Activated T-cell treated with anti-CD3 and anti-CD28 coated beads for 24 hours (primary cell): ENCODE measurements at places on chromosomes 7 and 10.

- DNase-seq: no peak
Observed at GRCh38 chr7:7476381-7476780, 59.3 kb downstream of the COL28A1 start.

DNA sequence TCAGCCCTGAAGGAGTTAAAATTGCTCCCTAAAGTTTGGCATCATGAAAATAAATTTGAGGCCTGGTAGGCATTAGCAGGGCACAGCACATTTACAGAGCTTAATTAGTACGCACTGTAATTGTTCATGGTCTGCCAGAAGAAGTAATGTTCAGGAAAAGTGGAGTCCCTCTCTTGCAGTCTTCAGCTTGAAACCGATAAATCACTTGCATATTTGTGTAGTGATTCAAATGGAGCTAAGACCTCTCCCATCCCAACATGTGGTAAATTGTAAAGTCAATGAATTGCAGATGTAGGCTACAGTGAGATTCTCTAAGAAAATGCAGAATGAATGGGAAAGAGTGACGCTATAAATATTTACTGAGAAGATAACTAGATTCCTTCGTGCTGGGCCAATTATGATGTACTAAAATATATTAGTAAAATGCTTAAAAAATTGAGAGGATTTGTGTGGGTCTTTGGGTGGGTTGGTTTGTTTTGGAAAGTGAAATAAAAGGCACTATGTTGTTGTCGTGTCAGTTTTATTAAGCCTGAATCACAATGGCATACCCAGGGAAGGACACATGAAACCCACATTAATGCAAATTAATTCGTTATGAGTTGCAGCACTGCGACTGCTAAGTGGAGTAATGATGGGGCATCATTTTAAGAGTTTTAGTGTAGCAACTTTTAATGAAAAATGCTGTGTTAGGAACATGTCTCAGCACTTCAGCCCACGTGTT is 8.4 kb downstream of the TCF7L2 start:
- DNase-seq: no peak

DNA sequence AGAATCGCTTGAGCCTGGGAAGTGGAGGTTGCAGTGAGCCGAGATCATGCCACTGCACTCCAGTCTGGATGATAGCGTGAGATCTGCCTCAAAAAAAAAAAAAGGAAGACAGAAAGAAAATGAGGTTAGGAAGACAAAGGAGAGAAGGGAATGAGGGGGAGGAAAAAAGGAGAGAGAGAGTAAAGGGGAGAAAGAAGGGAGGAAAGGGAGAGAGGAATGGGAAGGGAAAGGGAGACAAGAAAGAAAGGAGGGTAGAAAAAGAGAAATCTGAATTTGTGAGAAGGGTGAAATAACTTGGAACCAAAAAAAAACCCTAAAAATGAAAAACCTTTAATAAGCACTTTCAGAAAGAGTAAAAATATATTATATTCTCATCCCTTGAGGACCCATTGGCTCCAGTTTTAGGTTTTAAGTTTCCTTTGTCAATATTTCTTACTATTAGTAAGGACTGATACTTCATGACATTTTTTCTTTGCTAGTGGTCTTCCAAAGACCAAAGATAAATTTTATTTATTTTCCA is 54.9 kb downstream of the POT1 start:
- DNase-seq: no peak

DNA sequence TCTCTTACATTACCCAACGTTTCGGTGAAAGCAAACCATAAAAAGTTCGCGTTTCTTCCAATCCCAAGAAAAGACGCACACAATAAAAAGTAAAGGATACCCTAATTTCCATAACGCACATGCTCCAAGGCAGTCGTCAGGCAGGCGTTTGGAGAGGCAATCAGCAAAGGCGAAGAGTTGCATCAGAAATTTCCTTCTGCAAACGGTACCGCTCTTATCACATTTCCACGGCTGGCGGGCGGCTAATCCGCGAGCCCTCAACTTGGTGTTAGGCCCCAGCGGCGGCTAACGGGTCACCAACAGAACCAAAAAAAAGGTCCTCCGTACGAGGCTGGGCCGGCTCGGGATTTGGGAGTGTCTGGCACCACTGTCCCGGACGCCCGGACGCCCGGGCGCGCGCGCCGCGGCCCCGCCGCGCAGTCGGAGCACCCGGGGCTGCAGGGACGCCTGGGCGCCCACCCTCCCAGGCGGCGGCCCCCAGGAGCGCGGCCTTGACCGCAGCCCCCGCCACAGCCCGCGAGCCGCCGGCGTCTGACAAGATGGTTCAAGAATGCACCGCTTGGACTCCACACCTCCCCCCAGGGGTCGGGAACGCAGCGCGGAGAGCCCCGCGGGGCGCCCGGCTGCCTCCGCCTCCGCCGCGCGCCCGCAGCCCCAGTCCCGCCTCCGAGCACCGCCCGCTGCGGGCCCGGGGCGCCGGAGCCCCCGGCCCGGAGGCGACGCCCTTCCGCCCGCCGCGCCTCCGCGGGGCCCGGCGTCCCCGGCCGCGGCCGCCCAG is 9.8 kb upstream of the GRB10 start:
- DNase-seq: no peak

- no peak for DNase-seq
Observed at GRCh38 chr7:31497516-31497915, 16.4 kb upstream of the ITPRID1 start.

DNA sequence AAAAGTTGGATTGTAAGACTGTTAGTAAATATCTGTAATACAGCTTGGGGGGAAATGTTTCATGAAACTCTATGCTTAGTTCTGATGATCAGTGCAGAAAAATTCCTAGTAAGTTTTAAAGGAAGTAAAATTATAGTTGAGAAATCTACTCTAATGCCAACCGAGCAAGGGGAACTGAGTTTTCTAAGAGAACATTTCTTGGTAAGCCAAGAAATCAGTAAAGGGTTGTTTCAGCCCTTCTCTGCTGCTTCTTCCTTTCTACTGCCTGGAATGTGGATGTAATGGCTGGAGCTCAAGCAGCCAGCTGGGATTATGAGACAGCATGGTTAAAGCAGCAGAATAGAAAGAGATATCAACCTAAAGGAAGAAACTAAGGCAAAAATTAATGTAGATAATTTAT is 15.9 kb upstream of the AKR1B1 start:
- no peak for DNase-seq

DNA sequence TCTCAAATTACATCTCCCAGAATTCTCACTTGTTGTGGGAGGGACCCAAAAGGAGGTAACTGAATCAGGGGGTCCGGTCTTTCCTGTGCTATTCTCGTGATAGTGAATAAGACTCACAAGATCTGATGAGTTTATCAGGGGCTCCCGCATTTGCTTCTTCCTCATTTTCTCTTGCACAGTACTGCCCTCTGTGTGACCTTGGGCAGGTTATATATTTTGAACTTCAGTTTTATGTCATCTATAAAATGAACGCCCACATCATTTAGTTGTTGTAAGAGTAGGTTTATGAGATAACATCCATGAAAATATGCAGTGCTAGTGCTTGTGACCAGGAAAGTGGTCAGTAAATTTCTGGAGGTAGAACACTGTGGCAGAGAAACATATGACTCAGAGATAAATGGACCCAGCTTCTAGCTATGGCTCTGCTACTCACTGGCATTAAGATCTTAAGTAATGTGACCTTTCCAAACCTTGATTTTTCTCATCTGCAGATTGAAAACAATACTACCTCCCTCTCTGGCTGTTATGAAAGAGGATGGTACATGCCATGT is 44.3 kb downstream of the SCRN1 start:
- no peak for DNase-seq

DNA sequence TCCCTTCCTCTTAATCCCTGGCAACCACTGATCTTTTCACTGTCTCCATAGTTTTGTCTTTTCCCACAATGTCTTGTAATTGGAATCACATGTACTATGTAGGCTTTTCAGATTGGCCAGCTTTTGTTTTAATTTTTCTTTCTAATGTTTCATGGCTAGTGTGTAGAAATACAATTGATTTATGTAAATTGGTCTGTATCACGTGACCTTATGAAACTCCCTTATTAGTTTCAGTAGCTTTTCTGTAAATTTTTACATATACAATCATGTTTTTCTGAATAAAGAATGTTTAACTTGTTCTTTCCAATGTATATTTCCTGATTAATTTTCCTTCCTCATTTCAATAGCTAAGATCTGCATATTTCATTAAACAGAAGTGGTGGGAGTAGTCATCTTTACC is 319.3 kb downstream of the MDFIC start:
- no peak for DNase-seq

- no peak for DNase-seq
Observed at GRCh38 chr10:49034925-49035324, 80.4 kb downstream of the VSTM4 start.

DNA sequence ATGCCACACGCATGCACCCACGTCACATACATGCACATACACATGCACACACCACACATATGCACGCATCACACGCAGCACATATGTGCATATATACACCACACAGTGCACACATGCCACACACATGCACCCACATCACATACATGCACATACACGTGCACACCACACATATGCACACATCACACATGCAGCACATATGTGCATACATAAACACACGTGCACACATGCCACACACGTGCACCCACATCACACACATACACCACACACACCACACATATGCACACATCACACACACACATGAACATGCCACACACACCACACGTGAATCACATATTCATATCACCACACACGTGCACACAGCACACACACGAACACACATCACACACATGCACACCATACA is 338.8 kb downstream of the PTPRN2 start:
- no peak for DNase-seq

- DNase-seq: no peak
Observed at GRCh38 chr10:5888351-5888750, 1.3 kb downstream of the ANKRD16 start.

DNA sequence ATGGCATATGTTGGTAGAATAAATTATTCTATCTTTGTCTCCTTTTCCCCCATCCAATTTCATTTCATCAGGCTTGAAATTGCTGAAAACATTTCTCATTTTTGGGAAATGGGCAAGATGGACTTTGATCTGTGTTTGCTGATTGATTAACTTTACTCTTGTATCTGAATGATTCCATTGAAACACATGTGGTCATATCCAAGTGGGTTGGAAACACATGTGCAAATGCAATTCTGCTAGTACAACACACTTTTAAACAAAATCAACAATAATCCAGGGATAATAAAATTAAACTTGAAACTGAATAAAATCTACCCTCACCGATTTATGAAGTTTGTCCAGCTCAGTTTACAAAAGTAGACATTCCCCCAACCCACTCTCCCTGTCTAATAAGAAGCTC is 96.9 kb downstream of the EPDR1 start:
- DNase-seq: no peak

DNA sequence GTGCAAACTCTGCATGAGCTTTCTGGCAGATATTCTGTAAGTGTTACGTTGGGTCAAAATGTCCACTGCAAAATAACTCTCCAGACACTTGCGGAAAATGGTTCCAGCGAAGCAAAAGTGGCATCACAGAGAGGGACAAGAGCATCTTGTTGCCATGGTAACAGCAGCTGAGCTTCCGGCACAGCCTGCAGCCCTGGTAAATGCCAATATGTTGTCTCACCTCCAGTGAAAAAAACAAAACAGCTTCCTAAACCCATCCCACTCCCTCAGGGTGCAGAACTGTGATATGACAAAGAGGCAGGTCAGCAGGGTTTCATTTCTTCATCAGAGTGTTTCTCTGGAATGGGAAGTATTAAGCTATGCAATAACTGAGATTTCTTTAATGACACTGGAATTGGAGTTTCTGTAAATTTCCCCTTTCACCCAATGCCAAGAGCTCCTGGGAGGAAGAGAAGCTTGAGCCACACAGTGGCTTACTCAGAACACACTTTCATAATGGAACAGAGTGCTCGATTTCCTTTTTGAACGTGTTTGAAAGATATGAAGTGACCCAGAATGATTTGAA is 65.6 kb downstream of the FOXI2 start:
- DNase-seq: no peak

- DNase-seq: no peak
Observed at GRCh38 chr10:84159076-84159685, 14.4 kb upstream of the GPR15LG start.

- DNase-seq: no peak
Observed at GRCh38 chr7:71348821-71349681, 217.1 kb downstream of the GALNT17 start.

GRCh38 chr7:105734233-105734632 is 142.2 kb downstream of the ATXN7L1 start:
- no peak for DNase-seq

DNA sequence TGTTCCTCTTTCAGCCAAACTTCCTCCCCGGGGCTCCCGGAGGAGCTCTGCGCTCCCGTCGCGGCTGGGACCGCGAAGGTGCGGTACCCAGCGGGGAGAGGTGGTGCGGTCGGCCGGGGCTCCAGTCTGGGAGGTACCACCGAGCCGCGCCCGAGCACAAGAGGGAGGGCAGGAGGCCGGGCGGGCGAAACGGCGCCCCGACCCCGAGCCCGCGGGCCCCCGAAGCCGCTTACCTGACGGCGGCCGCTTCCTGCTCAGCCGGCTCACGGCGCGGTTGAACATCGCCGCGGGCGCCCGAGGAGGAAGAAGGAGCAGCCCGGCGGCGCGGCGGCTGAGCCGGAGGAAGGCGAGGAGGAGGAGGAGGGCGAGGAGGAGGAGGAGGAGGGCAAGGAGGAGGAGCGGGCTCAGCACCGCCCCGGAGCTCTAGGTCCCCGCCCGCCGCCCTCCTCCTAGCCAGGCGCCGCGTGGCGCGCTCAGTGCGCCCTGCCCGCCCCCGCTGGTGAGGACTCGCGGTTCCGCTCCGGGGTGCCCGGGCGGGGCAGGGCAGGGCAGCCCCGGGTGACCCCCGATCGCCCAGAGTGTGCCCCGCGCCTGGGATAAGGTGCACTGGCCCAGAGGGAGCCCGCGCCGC is at the start of gene RGS10:
RGS10 (minus strand) TSS at position 363 of the 631 bp plus-strand sequence; CDS start at position 282, 81 bp downstream.
- peak; percentile 82 for DNase-seq

- no peak for DNase-seq
Observed at GRCh38 chr7:146412781-146413180, 296.2 kb downstream of the CNTNAP2 start.

GRCh38 chr7:2082139-2082998 is 150.4 kb downstream of the MAD1L1 start:
- DNase-seq: no peak

DNA sequence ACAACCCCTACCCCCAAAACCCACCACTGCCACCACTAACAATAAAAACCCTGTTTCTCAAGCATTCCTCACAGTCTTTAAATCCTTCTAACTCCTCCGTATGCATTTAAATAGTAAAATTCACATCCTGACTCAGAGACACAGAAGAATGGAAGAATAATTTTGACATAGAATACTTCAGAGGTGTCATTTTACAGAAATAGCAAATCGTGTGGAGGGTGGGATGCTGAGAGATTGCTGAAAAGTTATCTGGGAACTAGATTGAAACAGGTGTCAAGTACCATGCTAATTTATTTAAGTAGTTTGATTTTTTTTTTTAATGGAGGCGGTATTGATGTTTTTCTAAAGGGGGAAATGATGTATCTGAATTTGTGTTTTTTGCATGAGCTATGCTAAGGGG is 575.2 kb upstream of the TPK1 start:
- no peak for DNase-seq
